Occipital lobe (tissue), 3 donors: ENCODE measurements at places on chromosomes 2 and 18. TPM values are rescaled to one million over a fixed set of nuclear protein-coding genes. Genes with fewer than 3 reads are reported as not detected.

The PTPN2 gene
- 94.7 TPM for total RNA-seq

- no peak for DNase-seq
Measured at GRCh38 chr2:62663920-62664795, 41.4 kb upstream of the EHBP1 start.

GRCh38 chr2:133400411-133400810 lies 167.9 kb downstream of the NCKAP5 start:
- DNase-seq, result no peak

GRCh38 chr18:57772387-57772799 lies 30.7 kb downstream of the ATP8B1 start:
- DNase-seq, result no peak

DNA sequence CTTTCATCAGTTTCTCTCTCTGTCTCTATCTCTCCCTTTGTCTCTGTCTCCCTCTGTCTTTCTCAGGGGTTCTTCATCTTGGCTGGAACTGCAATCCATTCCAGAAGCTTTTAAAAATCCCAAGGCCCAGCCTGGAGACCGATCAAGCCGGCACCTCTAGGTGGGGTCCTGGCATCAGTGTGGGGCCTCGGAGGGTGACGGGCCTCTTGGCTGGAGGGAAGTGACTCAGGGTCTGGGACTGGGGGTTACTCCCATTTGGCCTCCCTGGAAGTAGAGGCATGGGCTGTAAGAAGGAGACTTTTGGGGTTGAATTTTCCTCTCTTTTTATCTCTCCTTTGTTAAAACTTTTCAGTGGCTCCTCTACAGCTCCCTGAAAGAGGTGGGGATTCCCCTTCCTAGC lies 52.8 kb upstream of the OTOF start:
- DNase-seq, result no peak

The ABCB11 gene
- 0.16 TPM for total RNA-seq

- no peak for DNase-seq
Measured at GRCh38 chr2:200378652-200379290, 72.3 kb downstream of the SPATS2L start.

The RMDN2 gene
- 13.6 TPM for total RNA-seq

DNA sequence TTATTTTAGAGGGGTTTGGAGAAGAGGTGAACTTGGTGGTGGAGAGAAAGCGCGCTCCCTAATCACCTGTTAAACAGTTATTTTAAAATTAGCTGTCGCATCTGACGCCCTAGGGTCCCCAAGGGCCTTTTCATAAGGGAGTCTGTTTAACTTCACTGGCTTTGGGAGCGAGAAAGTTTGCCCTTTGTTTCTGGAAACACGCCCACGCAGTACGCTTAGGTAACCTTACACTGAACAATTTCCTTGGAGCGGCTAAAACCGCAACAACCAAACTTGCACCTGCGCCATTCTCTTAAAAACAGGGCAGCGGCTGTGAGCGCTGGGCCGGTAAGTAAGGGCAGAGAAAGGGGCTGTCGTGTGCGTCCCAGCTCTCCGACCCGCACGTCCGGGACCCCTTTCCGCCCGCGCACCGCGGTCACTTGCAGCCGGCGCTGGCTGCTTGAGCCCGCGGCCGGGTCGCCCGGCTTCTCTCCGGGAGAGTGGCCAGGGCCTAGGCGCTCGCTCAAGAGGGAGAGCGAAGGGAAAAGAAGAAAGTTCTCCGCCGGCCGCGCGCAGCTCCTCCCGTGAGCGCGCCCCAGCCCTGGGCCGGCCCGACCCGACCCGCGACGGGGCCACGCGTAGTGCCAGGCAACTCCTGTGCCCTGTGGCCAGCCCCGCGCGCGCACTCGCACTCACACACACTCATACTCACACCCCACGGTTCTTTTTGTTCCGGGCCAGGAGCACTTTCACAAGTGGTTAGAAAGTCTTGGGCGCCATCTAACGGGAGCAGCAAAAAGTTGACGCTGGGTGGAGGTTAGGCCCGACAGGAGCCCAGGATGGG lies 19.2 kb downstream of the POU3F3 start:
- DNase-seq, result peak; percentile 83

DNA sequence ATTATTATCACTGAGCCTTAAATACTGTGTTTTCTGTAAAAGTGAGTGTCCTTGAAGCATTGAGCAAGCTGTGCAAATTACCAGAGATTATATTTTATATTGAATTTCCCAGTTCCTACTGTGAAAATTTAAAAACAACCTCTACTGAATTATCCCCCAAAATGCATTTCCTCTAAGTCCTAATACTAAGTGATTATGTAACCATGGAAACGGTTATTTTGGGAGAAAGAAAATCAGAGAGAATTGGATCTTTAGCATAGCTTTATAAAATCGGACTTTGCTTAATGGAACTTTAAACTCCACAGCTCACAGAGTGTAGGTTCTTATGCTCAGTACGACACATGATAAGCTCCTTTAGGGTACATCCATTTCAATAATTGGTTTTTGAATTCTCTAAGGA lies 19.3 kb upstream of the CHMP1B start:
- no peak for DNase-seq

- DNase-seq, result no peak
Measured at GRCh38 chr2:177952151-177952550, 120.4 kb downstream of the PDE11A start.

DNA sequence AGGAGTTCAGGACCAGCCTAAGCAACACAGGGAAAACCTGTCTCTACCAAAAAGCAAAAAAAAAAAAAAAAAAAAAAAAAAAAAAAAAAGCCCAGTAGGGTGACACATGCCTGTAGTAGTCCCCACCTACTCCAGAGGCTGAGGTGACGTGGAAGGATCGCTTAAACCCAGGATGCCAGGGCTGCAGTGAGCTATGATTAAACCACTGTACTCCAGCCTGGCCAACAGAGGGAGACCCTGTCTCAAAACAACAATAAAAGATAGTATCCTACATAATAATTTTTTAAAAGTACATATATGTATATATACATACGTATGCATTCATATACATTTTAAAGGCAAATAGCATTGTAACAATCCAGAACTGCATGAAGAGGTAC lies 51.7 kb downstream of the SOS1 start:
- no peak for DNase-seq

DNA sequence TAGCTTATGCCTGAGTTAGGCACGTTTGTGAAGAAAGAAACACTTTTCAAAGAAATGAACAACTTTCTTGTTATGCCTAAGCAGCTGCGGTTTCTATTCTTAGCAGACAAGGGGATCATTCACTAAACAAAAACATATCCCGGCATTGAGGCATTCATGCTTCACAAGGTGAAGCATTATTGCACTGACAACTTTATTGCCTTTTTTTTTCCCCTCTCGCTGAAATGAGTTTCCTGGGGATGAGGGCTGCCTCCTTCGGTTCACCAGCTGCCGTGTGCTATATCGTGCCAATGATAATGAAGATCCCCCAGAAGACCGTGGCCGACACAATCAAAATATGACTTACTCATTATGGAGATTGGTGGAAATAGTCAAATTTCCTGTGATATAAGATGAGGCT lies 288.2 kb upstream of the ST6GAL2 start:
- DNase-seq, result no peak

DNA sequence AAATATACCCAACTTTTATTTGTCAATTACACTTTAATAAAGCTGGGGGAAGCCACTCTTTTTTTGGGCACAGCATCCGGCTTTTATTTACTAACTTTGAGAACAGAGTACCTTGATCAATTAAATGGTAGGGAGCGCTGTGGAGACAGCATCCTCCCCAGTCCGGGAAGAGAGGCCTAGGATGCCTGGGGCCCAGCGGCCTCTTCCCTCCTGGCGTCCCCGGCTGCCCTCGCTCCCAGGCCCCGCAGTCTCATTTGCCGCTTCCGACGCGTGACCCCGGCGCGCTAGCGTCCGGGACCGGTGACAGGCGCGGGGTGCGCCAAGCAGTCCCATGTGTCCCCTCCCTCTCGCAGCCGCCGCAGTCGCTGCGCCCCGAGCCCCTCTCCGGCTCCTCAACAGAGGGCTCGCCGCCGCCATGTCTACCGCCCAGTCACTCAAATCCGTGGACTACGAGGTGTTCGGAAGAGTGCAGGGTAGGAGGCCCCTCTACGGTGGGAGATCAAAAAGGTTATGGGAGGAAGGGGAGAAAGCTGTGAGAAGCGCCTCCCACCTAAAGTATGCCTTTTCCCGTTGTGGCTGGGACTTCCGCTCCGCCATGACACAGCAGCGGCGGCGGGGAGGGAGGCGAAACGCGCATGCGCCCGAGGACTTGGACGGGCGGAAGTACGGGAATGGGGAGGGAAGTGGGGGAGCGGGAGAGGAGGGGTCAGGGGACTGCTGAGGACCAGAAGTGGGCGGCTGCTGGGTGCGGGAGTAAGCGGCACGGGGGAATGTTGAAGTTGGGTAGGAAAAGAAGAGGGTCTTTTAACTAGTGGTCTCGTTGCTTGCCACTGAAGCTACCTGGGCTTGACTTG lies at the start of gene ACYP2:
Gene ACYP2, plus strand, starts transcription at position 332 of the 854 bp plus-strand sequence.
- DNase-seq, result peak; percentile 95

The MAIP1 gene
- 19.5 TPM for total RNA-seq

The ZNF385B gene
- total RNA-seq, result 18.4 TPM

- DNase-seq, result no peak
Measured at GRCh38 chr18:52343731-52344340, 3.8 kb downstream of the DCC start.

DNA sequence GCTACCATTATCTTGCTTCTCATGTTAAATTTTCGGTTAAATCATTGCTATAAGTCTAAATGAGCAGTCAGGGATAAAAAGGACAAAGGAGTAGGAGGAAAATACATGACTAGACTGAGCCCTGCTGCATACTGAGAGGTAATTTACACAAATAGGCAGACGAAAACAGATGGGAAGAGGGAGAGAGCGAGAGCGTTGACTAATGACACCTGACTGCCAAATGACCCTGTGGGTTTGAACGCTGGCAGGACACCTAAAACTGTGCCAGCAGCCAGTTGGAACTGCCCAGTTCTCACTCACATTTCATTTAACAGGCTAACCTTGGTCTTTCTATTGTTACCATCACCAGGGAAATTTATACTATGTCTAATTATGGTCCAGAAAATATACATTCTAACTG lies 978.2 kb downstream of the CPS1 start:
- DNase-seq, result no peak

GRCh38 chr18:55448420-55448819 lies 139.6 kb downstream of the TCF4 start:
- no peak for DNase-seq

DNA sequence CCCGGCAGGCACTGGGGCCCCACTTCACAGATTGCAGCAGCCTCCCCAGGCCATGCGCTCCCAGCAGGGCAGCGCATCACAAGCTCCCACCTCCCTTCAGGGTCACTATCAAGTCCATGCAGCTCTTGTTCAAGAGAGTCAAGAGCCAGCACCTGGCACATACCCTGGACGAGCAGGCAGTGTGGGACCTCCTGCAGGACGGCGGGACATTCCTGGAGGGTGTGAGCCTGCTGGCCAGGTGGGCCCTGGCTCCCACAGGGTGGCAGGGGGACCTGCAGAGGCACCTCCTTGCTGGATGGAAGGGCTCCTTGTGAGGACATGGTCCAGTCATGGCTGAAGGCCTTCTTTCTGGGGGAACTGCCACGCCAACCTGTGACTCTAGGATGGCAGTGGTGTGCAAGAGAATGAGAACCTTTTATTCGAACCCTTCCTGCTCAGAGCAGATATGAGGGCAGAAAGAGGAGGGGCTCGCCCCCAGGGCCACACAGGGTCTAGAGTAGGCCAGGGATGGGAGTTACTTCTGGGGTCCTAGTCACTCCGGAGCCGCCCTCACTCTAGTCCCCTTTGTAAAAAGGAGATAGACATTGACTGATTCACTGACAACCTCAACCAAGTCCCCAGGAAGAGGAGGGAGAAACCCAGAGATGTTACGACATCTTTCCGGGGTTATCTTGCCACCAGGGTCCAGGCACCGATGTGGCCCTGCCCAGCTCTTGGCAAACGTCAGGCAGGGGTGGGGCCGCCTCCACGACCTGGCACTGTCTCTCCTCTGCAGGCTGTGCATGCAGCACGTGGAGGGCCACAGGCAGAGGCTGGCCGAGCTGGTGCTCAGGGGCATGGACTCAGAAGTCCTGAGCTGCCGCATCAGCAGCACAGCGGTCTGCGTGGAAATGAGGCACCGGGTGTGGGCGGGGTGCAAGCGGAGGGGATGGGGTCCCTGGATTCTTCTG lies 31.3 kb downstream of the HJURP start:
- DNase-seq, result no peak

The EPB41L5 gene
- 97.6 TPM for total RNA-seq

The CPO gene
- total RNA-seq, result not detected

DNA sequence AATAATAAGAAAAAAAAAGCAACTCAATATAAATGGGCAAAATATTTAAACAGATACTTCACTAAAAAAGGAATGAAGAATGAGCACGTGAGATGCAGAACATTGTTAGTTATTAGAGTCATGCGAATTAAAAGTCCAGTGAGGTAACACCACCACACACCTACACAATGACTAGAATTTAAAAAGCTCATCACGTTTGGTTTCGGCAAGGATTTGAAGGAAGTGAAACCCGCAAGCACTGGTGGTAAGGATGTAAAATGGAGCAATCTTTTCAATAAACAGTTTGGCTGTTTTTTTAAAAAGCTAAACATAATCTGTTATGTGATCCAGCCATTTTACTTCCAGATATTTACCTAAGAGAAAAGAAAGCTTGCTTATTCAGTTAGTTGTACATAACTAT lies 1181.6 kb upstream of the CELF4 start:
- no peak for DNase-seq

The UGT1A10 gene
- not detected for total RNA-seq

DNA sequence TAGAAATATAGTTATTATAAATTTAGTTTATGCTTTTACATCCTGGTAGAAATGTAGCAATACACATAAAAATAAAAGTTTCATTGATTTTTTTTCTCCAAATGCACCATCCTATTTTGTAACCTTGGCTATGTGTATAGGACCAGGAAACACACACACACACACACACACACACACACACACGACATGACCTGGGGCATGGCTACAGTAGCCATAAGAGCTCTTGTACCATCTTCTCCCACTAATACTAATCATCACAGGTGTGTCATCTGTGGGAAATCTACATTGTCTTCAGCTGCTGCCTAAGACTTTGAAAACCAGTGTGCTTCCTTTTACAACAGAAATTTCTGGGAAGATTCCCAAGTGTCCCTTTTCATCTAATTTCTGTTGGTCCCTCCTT lies 144.3 kb downstream of the MCFD2 start:
- DNase-seq, result no peak

- DNase-seq, result no peak
Measured at GRCh38 chr2:188130317-188130716, 161.4 kb upstream of the GULP1 start.

The PLGLB1 gene
- 6.2 TPM for total RNA-seq

The ING5 gene
- total RNA-seq, result 23.4 TPM

- DNase-seq, result no peak
Measured at GRCh38 chr2:208686665-208687064, 280.1 kb downstream of the PTH2R start.

The TMEM163 gene
- 14.3 TPM for total RNA-seq

The EPAS1 gene
- total RNA-seq, result 6.1 TPM

GRCh38 chr2:152406119-152406835 lies 71.3 kb downstream of the FMNL2 start:
- no peak for DNase-seq

DNA sequence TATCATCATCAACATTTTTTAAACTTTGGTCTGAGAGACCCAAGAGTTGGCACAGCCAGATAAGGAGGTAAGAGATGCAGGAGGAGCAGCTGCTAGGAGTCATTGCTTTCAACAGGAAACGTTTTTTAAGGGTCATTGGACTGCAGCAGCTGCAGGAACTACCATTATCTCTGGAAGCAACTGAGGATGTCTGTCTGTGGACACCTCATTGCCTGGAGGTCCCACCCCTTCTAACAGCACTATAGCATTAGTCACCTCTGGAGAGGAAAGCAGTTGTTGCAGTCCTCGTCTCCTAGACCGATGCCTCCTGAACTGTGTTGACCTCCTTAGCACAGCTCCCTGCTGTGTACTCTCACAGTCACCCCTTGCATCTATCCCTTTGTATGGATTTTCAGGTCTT lies 21.5 kb upstream of the FSHR start:
- DNase-seq, result no peak

- no peak for DNase-seq
Measured at GRCh38 chr18:64333584-64333983, 184.7 kb upstream of the LINC00305 start.
